Neural progenitor cell (in vitro differentiated cells): ENCODE measurements at places on chromosomes 5 and 9. TPM values are rescaled to one million over a fixed set of nuclear protein-coding genes. Genes with fewer than 3 reads are reported as not detected.

The RNF208 gene
- total RNA-seq: 0.77 and 0.84 TPM in 2 replicates

The IFNA2 gene
- total RNA-seq: not detected in 2 replicates

- DNase-seq: no peak
- H3K4me1 ChIP-seq: no peaks in the 10 kb centered on the region
- H3K4me3 ChIP-seq: no peak overlapping the region
- no peaks in the 10 kb centered on the region for H3K27me3 ChIP-seq
These were observed 165.1 kb downstream of the PLK2 start for GRCh38 chr5:58294598-58295305.

The ZNF300 gene
- 17.0 and 28.8 TPM in 2 replicates for total RNA-seq

The SPEF2 gene
- 5.0 and 5.8 TPM in 2 replicates for total RNA-seq

GRCh38 chr5:33372721-33373472 is 67.9 kb upstream of the TARS1 start:
- no peak overlapping the region for H3K27ac ChIP-seq
- DNase-seq: no peak
- no peak overlapping the region for H3K4me3 ChIP-seq

GRCh38 chr5:38854907-38855306 is 9.1 kb downstream of the OSMR start:
- H3K4me3 ChIP-seq: no peak overlapping the region
- no peaks in the 10 kb centered on the region for H3K27me3 ChIP-seq
- H3K36me3 ChIP-seq: no peaks in the 10 kb centered on the region
- H3K27ac ChIP-seq: no peak overlapping the region

- no peak for DNase-seq
- no peak overlapping the region for H3K27ac ChIP-seq
- H3K36me3 ChIP-seq: no peaks in the 10 kb centered on the region
- peaks cover 10% of the 10 kb centered on the region for H3K4me1 ChIP-seq
These were observed 57.1 kb downstream of the FOXD1 start for GRCh38 chr5:73391441-73391881.

The SVEP1 gene
- total RNA-seq: 0.56 and 0.74 TPM in 2 replicates

The SLC6A19 gene
- total RNA-seq: not detected in 2 replicates

- no peak overlapping the region for H3K27ac ChIP-seq
- peaks cover 21% of the 10 kb centered on the region for H3K4me1 ChIP-seq
- H3K36me3 ChIP-seq: no peaks in the 10 kb centered on the region
- peak overlapping the region; percentile 89 for H3K4me3 ChIP-seq
These were observed 4.1 kb upstream of the RGMB start for GRCh38 chr5:98769210-98769958.

DNA sequence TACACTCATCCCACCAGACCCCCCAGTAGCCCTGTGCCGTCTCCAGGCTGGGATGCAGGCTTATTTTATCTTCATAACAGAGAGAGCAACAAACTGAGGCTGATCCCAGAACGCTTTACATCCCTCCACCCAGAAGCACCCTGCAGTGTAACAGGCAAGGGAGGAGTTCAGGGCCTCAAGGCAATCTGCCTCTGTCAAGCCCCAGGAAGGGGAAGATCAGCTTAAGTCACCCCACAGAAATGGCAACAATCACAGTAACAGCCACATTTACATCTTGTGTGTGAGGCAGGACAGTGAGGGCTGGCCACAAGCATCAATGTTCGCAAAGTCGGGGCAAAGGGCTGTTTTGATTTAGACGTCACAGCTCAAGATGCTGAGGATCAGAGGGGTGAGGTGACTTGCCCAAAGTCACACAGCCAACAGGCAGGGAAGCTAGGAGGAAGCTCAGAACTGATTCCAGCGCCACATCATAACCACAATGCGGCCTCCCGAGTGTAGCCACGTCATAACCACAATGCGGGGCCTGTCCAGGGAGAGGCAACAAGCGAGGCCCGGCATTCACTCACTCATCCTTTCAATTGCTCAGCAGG is 14.4 kb downstream of the STK10 start:
- H3K27me3 ChIP-seq: no peaks in the 10 kb centered on the region
- no peak for DNase-seq
- H3K27ac ChIP-seq: no peak overlapping the region
- H3K4me3 ChIP-seq: no peak overlapping the region
- no peaks in the 10 kb centered on the region for H3K36me3 ChIP-seq

DNA sequence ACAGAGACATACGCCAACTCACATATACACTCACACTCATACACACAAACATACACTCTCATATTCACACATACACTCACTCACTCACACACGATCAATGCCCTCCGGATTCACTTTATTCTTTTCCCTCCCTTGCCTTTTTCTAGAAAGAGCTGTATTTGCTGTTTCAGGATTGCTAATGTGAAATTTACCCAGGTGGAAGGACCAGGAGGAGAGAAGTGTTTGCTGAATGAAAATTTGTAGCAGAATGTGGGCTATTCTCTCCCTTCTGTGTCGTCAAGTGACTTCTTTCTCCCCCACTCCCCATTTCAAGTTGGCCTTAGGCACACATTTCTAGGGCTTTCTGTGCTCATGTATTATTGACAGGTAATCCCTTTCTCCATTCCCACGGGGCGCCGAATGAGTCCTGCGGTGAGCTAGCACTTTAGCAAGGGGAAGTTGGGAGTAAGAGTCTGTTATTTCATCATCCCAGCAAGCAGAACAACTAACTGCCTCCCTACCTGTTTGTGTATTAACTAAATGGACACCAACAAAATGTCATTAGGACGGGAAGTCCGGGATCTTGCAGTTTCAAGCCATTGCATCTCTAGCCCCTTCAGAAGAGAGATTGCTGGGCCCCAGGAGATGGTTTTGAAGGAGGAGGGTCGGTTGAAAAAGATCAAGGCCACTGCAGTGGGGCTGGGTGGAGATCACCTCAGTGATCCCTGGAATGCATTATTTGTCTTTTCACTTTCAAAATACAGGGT is 97.1 kb upstream of the TAF11L2 start:
- H3K27ac ChIP-seq: peak overlapping the region; percentile 91
- peak overlapping the region; percentile 38 for H3K4me3 ChIP-seq
- DNase-seq: peak; percentile 48
- no peaks in the 10 kb centered on the region for H3K27me3 ChIP-seq
- peaks cover 51% of the 10 kb centered on the region for H3K4me1 ChIP-seq

The ADAMTS12 gene
- 15.6 and 16.7 TPM in 2 replicates for total RNA-seq

- no peaks in the 10 kb centered on the region for H3K27me3 ChIP-seq
- no peak overlapping the region for H3K4me3 ChIP-seq
- peaks cover under 1% of the 10 kb centered on the region for H3K4me1 ChIP-seq
- H3K36me3 ChIP-seq: no peaks in the 10 kb centered on the region
- DNase-seq: no peak
These were observed 23.8 kb upstream of the IQGAP2 start for GRCh38 chr5:76379316-76379715.

GRCh38 chr9:126558051-126558665 is 55.6 kb upstream of the LMX1B start:
- peaks cover 46% of the 10 kb centered on the region for H3K27me3 ChIP-seq
- no peak overlapping the region for H3K4me3 ChIP-seq
- no peak overlapping the region for H3K27ac ChIP-seq
- no peaks in the 10 kb centered on the region for H3K4me1 ChIP-seq
- H3K36me3 ChIP-seq: no peaks in the 10 kb centered on the region
- DNase-seq: peak; percentile 68

The IFNE gene
- total RNA-seq: 0.12 TPM in 1 of 2 replicates, not detected in the other

DNA sequence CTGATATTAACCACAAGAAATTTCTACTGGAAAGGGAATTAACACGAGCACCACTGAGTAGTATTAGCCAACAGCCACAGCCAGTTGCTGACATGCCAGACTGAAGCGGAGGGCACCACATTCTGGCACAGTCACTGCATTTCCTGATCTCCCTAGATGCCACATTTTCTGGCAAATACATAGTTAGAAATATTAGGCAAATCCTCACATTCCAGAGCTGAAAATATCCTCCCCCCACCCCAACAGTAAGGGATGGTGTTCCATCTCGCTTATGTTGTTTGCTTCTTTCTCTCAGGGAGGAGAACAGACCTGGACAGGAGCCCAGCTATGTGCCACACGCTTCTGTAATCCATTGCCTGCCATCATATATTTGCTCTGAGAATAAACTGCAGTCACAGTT is 32.8 kb upstream of the MCTP1 start:
- DNase-seq: no peak
- H3K4me1 ChIP-seq: no peaks in the 10 kb centered on the region
- no peaks in the 10 kb centered on the region for H3K36me3 ChIP-seq
- H3K27ac ChIP-seq: no peak overlapping the region
- no peak overlapping the region for H3K4me3 ChIP-seq

The MSMP gene
- total RNA-seq: not detected in 2 replicates

The SPACA9 gene
- 1.9 and 2.4 TPM in 2 replicates for total RNA-seq

The NSG2 gene
- 0.11 and 0.22 TPM in 2 replicates for total RNA-seq

DNA sequence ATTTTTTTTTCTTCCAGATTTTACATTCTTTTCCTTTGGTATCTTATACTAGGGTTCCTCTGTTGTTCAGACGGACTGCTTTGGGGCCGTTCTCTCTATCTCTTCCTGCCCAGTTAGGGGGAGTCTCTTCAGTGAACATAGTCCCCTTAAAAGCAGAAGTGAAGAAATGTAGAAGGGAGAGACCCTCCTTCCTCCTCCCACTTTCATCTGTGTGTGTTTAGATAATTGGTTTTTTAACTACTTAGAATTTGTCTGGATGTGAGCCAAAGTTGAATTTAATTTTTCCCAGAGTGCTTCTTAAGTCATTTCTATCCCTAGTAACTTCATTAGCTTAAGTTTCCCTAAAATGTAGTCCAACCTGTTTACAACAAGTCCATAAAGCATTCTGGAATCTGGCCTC is 167.5 kb downstream of the HACD4 start:
- H3K4me1 ChIP-seq: peaks cover 3% of the 10 kb centered on the region
- no peak for DNase-seq
- H3K27ac ChIP-seq: no peak overlapping the region

- no peak overlapping the region for H3K4me3 ChIP-seq
- H3K27ac ChIP-seq: no peak overlapping the region
- H3K27me3 ChIP-seq: no peaks in the 10 kb centered on the region
- no peaks in the 10 kb centered on the region for H3K4me1 ChIP-seq
- H3K36me3 ChIP-seq: no peaks in the 10 kb centered on the region
These were observed 127.0 kb upstream of the PLCXD3 start for GRCh38 chr5:41637424-41637823.

DNA sequence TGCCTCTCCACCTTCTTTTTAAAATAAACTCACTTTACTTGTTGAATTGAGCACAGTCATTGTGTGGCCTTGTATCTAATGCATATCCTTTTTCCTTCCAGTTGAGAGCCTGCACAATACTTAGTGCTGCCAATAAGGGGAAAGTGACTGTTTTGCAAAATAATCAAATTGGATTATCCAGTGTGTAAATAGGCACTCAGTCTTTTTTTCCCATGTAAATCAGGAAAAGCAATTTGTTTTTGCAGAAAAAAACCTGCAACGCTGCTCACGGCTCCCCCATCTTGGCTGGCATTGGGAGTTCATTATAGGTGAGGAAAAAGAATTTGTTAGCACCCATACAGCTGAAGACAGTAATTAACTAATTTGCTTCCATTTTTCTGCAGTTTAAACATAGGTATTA is 299.9 kb downstream of the CSNK1G3 start:
- no peaks in the 10 kb centered on the region for H3K36me3 ChIP-seq
- H3K4me3 ChIP-seq: no peak overlapping the region
- DNase-seq: no peak
- H3K27me3 ChIP-seq: no peaks in the 10 kb centered on the region
- peaks cover 70% of the 10 kb centered on the region for H3K4me1 ChIP-seq

GRCh38 chr5:14035859-14036503 is 91.5 kb upstream of the DNAH5 start:
- H3K4me1 ChIP-seq: peaks cover 24% of the 10 kb centered on the region
- no peaks in the 10 kb centered on the region for H3K36me3 ChIP-seq
- peak overlapping the region; percentile 18 for H3K27ac ChIP-seq
- H3K4me3 ChIP-seq: peak overlapping the region; percentile 4
- H3K27me3 ChIP-seq: no peaks in the 10 kb centered on the region
- DNase-seq: peak; percentile 60

- H3K27ac ChIP-seq: no peak overlapping the region
- H3K27me3 ChIP-seq: no peaks in the 10 kb centered on the region
- no peak for DNase-seq
- no peaks in the 10 kb centered on the region for H3K4me1 ChIP-seq
These were observed 226.8 kb downstream of the NMUR2 start for GRCh38 chr5:152178350-152178699.

DNA sequence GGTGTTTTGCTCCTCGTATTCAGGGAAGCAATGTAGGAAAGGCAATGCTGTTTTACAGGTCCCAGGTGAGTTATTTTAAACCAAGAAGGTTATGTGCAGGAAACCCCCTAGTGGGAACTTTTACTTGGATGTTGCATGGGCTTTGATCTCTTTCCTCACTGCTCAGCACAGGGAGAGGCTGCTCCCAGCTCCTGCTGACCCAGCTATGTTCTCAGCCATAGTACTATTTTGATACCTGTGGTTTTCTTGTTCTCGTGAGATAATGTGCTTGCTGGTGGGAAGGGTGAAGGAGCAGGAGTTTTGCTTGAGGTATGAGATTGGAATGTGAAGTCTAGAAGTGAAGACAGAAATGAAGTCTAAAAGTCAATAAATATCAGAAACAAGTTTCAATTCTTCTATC is 265.6 kb upstream of the FBXL7 start:
- peaks cover 6% of the 10 kb centered on the region for H3K4me1 ChIP-seq
- peak; percentile 13 for DNase-seq
- H3K4me3 ChIP-seq: no peak overlapping the region
- H3K27me3 ChIP-seq: no peaks in the 10 kb centered on the region
- H3K27ac ChIP-seq: no peak overlapping the region

DNA sequence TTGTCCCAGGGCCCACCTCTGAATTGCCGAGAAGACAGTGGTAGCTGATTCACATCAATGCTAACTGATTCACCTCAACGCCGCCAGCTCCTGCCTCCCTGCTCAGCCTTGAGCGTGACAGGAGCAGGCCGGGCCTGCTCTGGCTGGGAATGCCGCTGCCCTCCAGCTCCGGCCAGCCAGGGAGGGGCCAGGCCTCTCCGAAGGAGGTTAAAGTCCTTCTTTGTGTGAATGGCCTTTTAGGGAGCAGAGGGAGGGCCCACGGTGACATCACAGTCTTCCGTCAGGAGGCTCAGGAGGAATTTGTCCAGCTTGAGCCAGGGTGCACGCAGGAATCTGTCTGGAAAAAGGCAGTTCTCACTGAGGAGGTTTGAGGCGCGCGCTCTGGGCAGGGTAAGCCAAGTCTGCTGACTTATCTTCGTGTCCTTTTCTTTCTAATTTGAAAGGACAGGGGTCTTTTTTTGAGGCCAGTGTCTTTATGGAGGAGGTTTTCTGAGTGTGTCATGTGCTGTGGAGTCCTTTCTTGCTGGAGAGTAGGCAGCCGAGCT is 82.7 kb downstream of the C9orf152 start:
- H3K4me3 ChIP-seq: no peak overlapping the region
- no peaks in the 10 kb centered on the region for H3K36me3 ChIP-seq
- no peak overlapping the region for H3K27ac ChIP-seq
- H3K27me3 ChIP-seq: no peaks in the 10 kb centered on the region
- peaks cover 56% of the 10 kb centered on the region for H3K4me1 ChIP-seq
